GDM1 (cell line): ENCODE measurements at places on chromosomes 3 and 15.

DNA sequence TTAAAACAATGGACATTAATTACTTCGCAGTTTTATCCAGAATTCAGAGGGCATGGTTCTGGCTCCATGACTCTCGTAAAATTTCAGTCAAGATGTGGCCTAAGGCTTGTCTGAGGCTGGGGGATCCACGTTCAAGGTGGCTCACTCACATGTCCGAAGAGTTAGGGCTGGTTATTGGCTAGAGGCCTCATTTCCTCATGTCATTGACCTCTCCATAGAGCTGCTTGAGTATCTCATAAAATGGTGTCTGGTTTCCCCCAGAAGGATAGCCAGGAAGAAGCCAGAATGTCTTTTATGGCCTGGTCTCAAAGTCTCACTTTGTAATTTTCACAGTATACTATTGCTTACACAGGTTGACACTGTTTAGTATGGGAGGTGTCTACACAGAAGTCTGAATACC, 67.3 kb upstream of the DCBLD2 start:
- DNase-seq: no peak

DNA sequence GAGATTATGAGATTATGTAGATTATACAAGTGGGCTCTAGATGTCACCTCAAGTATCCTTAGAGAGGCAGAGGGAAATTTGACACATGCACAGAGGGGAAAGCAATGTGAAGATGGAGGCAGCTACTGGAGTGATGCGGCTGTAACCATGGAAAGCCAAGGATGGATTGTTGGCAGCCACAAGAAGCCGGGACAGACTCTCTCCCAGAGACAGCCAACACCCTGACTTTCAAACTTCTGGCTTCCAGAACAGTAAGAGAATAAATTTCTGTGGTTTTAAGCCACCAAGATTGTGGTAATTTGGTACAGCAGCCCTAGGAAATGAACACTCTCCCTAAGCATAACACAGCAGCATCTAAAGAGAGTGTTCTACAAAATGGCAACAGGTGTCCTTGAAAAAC, 34.4 kb upstream of the PRICKLE2 start:
- DNase-seq: no peak

DNA sequence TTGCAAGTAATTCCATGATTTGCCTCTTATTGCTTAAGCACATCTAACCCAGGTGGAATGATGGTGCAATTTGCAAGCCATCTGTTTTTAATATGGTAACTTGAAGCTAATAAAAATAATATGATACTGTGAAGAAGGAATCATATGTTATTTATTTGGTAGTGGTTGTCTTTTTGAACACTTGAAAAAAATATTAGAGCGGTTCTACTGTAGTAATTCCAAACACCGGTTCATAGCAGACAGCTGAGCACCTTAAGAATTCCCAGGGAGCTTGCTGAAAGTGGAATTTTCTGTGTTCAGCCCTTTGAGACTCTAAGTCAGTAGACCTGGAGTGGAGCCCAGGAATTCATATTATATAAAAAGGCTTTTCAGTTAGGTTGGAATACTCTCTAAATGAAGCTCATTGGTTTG, 687.4 kb downstream of the EDEM1 start:
- no peak for DNase-seq

GRCh38 chr3:47007001-47007400, 27.5 kb downstream of the NBEAL2 start:
- no peak for DNase-seq

GRCh38 chr15:84598250-84598649, 2.6 kb upstream of the ZSCAN2 start:
- DNase-seq: peak; percentile 88

DNA sequence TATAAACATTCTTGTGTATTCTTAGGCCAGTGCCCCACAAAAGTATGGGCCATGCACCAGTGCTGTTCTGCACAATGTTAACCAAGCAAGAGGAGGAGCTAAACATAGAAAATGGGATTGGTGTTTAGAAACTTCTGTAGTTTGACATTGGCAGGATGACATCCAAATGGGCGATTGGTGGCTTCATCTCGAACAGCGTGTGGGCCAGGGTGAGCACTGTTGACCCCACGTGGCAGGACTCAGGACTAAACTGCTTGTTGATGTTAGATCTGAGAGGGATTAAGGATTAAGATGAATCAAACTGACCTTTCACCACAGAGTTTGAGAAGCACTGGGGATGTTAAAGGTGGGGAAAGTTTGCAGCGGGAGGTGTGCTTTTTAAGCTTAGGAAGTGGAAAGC, 31.9 kb downstream of the ZNF710 start:
- DNase-seq: no peak
